ENCODE measurements at places on chromosomes 2 and 18.

DNA sequence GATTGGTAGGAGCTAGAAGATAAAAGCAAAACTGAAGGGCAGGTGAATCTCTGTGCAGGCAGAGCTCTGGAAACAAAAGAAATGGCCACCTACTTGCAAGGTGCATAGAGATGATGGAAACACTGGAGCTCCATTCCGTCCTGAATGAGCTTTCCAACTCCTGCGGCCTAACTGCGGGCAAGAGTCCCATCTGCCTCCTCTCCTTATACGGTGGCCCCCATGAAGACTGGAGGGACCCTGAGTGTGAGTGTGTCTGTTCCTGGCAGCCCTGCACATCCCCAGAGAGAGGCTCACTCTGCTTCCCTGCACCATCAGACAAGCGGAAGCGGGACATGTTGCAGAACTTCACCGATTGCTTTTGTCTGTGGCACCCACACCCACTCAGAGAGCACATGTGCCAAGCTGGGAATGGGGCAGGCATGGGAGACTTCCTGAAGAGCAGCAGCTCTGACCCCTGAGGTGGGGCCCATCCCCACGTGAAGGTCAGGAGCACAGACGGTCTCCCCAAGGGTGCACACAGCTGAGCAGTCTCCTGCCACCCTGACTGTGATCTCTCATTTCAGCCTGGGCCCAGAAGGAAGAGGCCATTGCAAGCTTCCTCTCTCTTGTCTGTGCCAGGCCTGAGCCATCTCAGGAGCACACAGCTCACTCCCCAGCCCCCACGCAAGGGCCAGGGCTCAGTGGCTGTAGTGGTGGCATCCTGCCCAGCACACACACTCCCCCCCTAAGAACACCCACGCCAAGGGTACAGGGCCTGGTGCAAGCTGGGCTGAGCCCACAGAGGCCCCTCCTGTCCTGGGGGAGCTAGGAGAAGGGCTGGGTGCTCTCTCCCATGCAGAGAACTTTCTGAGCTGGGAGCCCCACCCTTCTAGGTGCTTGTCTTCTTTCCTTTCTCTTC, 75.3 kb downstream of the STPG4 start:
- no peak for DNase-seq

- DNase-seq: no peak
Measured at GRCh38 chr2:211380041-211380440, 823.6 kb downstream of the CPS1 start.

DNA sequence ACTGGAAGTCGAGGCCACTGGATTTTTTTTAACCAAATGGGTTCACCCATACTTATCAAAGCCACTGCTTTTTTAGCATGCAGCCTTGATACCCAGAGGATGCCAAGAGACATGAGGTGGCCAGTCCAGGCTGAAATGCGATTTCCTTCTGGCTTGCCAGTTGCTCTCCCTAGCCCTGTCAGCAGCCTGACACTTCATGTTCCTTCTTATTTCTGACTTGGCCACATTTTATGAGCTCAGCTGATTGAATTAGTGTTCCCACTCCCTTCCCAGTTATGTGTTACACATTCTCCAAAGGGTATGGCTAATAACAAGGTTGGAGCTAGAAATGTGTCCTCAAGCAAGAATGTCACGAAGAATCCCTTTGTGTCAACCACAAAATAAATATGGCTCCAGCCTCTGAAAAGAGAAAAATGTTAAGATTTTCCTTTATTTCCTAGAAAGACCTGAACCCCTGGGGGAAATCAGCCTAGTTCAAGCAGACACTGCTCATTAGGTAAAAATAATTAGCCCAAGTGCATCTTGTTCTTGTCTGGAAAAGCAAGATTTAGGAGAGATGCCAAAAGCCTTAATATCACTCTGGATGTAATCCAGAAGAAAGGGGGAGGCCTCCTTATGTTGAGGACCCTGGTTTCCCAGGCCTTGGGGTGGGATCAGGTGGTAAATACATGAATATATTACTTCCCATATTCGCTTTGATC, 121.7 kb upstream of the TACR1 start:
- DNase-seq: no peak

DNA sequence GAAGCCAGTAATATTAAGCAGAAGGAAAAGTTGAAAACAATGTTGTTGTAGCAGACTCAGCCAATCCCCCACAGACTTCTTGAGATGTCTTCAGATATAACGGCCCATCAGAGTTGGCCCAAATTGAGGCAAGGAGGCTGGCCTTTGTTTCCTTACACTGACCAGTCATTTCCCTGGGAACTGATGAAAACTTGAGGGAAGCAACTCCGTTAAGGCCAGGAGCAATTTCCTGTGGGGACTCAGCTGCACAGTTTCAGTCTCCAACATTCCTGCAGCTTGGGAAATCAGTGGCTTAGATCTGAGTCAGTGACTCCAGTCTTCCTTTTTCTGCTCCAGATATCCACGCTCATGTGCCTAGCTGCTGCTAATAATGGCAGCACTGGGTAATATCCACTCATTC, 75.7 kb downstream of the FTCDNL1 start:
- no peak for DNase-seq

DNA sequence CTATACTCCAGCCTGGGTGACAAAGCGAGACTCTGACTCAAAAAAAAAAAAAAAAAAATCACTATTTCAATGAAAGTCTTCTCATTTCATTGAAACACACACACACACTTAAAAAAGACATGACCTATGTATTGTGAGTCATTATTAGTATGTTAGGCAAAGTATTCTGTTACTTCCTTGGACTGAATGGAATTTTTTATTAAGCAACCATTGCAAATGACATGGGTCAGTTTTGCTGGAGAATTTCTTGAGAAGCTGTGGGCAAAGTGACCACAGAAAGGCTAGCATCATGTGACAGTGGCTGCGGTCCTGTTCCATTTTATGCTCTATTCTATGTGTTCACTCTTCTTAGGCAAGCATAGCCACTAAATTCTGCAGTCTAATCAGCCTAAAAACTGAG, 695.7 kb downstream of the TDRD15 start:
- DNase-seq: no peak

GRCh38 chr18:61323951-61324350, 9.3 kb upstream of the CDH20 start:
- no peak for DNase-seq

GRCh38 chr2:62526531-62527381, 20.8 kb upstream of the TMEM17 start:
- DNase-seq: no peak

DNA sequence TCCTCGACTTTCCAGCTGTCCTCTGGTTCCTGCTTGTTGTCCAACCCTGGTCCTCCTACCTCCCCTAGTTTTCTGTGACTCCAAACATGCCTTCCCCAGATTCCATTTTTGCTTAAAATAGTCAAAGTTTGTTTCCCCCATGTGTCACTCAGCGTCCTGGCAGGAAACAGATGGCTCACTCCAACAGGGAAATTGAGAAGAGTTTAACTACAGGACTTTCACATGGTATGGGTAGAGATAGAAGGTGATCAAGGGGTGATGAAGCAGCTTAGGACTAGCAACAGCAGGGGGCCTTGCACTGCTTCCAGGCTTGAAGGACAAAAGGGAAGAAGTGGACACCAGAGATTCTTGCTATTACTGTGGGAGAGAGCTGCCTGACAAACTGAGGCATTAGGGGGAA, 6.1 kb upstream of the CUL3 start:
- DNase-seq: no peak

DNA sequence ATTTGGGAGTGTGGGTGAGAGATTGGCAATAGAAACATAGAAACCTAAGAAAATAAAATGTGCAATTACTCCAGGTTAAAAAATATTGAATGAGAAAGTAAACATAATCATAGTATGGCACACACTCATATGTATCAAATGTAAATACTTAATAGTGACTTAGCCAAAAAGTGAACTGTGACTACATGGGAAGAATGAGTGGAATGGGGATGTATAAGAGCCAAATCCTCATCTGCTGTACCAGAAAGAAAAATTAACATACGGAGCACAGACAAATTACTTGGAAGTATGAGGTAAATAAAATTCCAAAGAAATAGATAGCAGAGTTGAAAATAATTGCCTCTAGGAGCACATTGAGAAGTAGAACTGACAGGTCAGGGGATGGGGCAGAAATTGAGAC, 4.0 kb downstream of the FLACC1 start:
- no peak for DNase-seq

- DNase-seq: no peak
Measured at GRCh38 chr2:216490061-216490460, 8.6 kb upstream of the RPL37A start.

- no peak for DNase-seq
Measured at GRCh38 chr18:55034742-55035141, 75.5 kb upstream of the CCDC68 start.

- DNase-seq: no peak
Measured at GRCh38 chr18:8279346-8279745, 329.9 kb upstream of the RAB12 start.

- DNase-seq: no peak
Measured at GRCh38 chr2:153005071-153005730, 286.8 kb downstream of the ARL6IP6 start.

GRCh38 chr2:17160594-17160993, 357.6 kb downstream of the RAD51AP2 start:
- no peak for DNase-seq

- DNase-seq: no peak
Measured at GRCh38 chr2:217980591-217980990, 22.2 kb downstream of the TNS1 start.

- DNase-seq: no peak
Measured at GRCh38 chr2:197805715-197806633, 1.6 kb downstream of the PLCL1 start.

GRCh38 chr2:215693193-215693998, 257.5 kb upstream of the FN1 start:
- DNase-seq: no peak

GRCh38 chr2:178219247-178219646, 24.9 kb downstream of the OSBPL6 start:
- no peak for DNase-seq

GRCh38 chr18:27848336-27848735, 328.6 kb downstream of the CDH2 start:
- no peak for DNase-seq

DNA sequence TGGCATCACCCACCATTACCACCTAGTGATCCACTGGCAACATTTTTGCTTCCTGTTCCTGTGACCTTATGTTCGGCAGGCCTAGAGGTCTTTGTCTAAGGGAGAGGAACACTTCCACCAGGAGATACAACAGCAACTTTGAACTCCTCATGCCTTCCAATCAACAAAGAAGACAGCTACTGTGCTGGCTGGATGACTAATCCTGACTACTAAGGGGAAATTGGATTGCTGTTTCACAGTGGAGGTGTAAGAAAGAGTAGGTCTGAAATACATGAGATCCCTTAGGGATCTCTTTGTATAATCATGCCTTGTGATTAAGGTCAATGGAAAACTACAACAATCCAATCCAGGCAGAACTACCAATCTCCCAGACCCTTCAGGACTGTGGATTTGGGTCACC, 45.2 kb downstream of the EIF2AK3 start:
- DNase-seq: no peak

DNA sequence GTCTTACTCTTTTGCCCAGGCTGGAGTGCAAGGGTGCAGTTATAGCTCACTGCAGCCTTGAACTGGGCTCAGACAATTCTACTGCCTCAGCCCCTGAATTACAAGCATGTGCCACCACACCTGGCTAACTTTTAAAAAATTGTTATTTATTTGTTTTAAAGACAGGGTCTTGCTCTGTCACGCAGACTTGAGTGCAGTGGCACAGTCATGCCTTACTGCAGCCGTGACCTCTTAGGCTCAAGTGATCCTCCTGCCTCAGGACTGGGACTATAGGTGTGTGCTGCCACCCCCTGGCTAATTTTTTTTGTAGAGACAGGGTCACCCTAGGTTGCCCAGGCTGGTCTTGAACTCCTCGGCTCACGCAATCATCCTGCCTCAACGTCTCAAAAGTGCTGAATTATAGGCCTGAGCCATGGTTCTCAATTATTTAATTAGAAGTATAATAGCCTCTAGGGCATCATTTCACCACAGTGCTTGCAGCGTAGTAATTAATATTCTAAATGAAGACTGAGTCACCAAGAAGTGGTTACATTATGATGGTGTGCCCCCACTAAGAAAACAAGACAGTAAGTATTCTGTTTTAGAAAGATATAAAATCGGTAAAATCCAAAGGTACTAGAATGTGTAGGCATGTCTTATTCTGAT, 69.6 kb downstream of the EML4 start:
- DNase-seq: no peak

DNA sequence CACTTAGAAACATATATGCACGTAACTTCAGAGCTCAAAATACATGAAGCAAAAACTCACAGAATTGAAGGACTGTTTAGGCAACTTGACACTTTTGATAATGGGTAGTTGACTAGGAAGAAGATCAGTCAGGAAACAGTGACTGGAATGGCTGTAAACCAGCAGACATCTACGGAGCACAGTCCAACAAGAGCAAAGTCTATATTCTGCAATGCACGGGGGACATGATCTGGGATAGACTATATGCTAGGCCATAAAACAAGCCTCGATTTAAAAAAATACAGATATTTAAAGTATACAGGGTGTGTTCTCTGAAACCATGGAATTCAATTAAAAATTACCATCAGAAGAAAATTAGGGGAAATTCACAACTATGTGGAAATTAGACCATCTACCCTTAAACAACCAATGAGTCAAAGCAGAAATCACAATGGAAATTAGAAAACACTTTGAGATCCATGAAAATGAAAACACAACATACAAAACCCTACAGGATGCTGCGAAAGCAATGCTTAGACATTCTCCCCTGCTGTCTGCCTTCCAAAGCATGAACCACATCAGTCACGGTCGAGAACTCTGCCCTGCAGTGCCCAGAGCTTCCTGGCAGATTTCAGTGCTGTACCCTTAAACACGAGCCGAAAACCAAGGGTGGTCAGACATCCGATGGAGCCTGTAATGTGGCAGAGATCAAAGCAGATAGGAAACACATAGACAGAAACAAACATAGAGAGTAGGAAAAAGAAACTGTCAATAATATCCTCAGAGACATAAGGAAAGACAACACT, 651.9 kb upstream of the HS6ST1 start:
- DNase-seq: no peak

DNA sequence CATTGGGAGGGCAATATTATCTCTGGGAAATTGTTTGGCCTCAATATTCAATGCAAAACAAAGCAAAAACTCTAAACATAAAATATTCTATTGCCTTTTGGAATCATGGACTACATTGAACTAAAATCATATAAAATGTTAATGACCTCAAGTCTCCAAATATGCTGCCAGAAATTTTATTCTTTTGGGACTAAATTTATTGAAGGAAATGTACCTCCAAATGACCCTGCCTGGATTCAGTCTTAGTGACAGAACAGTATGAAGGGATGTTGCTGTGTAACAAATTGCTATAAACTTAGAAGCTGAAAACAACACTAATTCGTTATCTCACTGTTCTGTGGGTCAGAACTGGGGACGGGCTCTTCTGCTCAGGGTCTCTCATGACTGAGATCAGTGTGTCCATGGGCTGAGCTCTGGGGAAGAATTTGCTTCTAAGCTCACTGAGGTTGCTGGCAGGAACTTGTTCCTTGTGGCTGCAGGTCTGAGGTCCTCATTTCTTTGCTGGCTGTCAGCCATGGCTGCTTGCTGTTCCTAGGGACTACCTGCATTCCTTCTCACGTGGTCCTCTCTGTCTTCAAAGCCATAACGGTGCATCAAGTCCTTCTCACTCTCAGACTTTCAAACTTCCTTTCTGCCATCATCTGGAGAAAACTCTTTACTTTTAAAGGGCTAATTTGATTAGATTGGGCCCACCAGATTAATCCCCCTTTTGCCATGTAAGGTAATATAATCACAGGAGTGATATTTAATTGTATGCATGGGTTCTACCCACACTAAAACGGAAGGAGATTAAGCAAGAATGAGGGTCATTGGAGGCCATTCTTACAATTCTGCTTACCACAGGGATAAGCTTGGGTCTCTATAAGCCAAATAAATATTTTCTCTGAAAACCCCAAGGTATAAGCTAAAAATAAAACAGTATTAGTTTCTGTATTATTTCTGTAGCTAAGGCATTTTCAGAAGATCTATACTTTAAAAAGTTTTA, 149.0 kb downstream of the ADCYAP1 start:
- no peak for DNase-seq

All from stimulated activated CD8-positive, alpha-beta memory T cell treated with anti-CD3 and anti-CD28 coated beads, Interleukin-4, amount 100 ng/mL, for 1 hour (primary cell).